ENCODE measurements at places on chromosomes 5 and 9. TPM values are rescaled to one million over a fixed set of nuclear protein-coding genes. Genes with fewer than 3 reads are reported as not detected.

GRCh38 chr5:141328231-141328630 lies 2.1 kb upstream of the PCDHGA1 start:
- no peaks in the 10 kb centered on the region for H3K27me3 ChIP-seq
- H3K27ac ChIP-seq, result no peak overlapping the region
- H3K36me3 ChIP-seq, result peaks cover 20% of the 10 kb centered on the region
- no peak overlapping the region for H3K4me3 ChIP-seq
- no peak for DNase-seq
- H3K4me1 ChIP-seq, result no peaks in the 10 kb centered on the region

- peaks cover 9% of the 10 kb centered on the region for H3K4me1 ChIP-seq
- DNase-seq, result no peak
- peaks cover 2% of the 10 kb centered on the region for H3K36me3 ChIP-seq
- no peak overlapping the region for H3K4me3 ChIP-seq
- H3K27me3 ChIP-seq, result peaks cover 26% of the 10 kb centered on the region
Observed at GRCh38 chr9:133584559-133585476, 24.4 kb downstream of the FAM163B start.

GRCh38 chr9:107816561-107817021 lies 327.0 kb upstream of the KLF4 start:
- H3K27me3 ChIP-seq, result peaks cover 89% of the 10 kb centered on the region
- H3K36me3 ChIP-seq, result peaks cover 1% of the 10 kb centered on the region
- no peak overlapping the region for H3K27ac ChIP-seq
- no peak for DNase-seq

GRCh38 chr5:112276991-112277390 lies 142.1 kb downstream of the EPB41L4A start:
- H3K27me3 ChIP-seq, result no peaks in the 10 kb centered on the region
- no peaks in the 10 kb centered on the region for H3K36me3 ChIP-seq
- no peak overlapping the region for H3K4me3 ChIP-seq
- DNase-seq, result no peak
- H3K27ac ChIP-seq, result peak overlapping the region; percentile 16
- no peaks in the 10 kb centered on the region for H3K4me1 ChIP-seq

- peaks cover 29% of the 10 kb centered on the region for H3K36me3 ChIP-seq
- peaks cover 17% of the 10 kb centered on the region for H3K4me1 ChIP-seq
- no peak overlapping the region for H3K4me3 ChIP-seq
- H3K27ac ChIP-seq, result no peak overlapping the region
- no peaks in the 10 kb centered on the region for H3K27me3 ChIP-seq
Observed at GRCh38 chr5:43073597-43074546, 33.8 kb upstream of the ANXA2R start.

GRCh38 chr5:18772475-18772874 lies 1138.2 kb downstream of the TAF11L14 start:
- H3K27ac ChIP-seq, result peak overlapping the region; percentile 8
- H3K4me1 ChIP-seq, result no peaks in the 10 kb centered on the region
- no peak overlapping the region for H3K4me3 ChIP-seq
- no peak for DNase-seq
- no peaks in the 10 kb centered on the region for H3K36me3 ChIP-seq

LCN1 gene
- not detected for total RNA-seq

TRIM7 gene
- not detected for total RNA-seq

NR2F1 gene
- 35.4 TPM for total RNA-seq

Measured in progenitor cell of endocrine pancreas (in vitro differentiated cells).